Activated CD8-positive, alpha-beta memory T cell treated with anti-CD3 and anti-CD28 coated beads for 1 hour (primary cell): ENCODE measurements at places on chromosomes 13 and 19.
A peak's percentile ranks its signal among the peaks of the same experiment; 100 is the strongest.

DNA sequence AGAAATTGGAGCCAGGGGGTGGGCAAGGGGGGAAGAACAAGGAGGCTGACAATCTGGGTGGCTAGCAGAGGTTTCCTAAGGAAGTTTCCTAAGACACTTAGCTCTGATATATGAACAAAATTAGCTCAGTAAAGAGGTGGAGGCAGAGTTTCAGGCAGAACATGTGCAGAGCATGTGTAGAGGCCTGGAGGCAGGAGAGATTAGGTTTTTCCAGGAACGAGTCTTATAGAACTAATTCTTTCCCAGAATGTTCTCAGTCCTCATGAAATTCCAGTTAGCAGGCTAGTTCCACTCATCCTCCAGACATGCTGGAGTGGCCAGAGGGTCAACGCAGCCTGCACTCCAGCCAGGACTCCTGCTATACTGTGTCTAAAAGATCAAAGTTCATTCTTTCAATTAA, 184.7 kb downstream of the LACC1 start:
- no peak for DNase-seq

DNA sequence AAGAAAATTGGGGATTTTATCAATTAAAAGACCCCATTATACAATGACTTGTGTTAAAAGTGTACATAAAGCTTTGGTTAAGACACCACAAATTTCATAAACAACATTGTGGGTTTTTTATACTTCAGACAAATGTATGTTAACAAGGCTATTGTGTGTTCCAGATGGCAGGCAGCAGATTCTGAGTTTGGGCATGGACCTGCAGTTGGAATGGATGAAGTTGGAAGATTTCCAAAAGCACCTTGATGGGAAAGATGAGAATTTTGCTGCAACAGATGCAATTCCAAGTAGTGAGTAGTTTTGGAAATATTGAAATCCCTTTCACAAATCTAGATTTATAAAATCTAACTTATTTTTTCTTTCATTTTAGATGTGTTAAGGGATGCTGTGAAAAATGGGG, 25.4 kb downstream of the MPHOSPH8 start:
- DNase-seq = no peak

DNA sequence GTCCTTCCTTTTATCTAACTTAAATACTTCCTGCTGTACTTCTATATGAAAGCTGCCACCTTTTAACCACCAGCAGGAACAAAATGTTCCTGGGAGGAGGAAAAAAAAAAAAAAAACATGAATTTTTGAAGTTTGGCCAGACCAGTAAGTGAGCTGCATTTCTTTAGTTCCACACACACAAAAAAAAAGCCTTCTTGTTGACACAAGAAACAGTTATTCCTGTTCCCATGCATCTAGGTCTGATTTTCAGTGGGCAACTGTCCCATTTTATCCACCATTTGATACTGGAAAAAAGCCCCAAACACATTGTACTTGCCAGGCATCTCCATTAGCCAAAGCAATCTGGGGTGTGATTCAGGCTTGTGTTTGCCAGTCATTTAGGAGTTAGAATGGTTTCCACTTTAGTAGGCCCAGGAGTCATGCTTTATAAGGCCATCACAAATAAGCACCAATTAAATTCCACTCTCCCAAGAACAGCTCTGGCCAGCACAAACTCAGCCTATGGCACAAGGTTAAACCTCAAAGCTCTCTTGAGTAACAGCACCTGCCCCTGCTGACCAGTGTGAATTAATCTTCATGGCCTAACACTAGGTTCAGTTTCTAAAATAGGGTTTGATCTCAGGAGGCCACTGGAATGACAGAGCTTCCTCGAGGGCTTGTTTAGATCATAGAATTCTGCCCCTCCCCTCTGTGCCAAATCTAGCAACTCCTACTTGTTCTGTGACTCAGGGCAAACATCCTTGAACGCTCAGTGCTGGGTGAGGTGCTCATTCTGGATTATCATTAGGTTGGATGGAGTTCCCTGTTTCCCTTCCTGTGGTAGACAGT, 67.1 kb downstream of the NUFIP1 start:
- no peak for DNase-seq

DNA sequence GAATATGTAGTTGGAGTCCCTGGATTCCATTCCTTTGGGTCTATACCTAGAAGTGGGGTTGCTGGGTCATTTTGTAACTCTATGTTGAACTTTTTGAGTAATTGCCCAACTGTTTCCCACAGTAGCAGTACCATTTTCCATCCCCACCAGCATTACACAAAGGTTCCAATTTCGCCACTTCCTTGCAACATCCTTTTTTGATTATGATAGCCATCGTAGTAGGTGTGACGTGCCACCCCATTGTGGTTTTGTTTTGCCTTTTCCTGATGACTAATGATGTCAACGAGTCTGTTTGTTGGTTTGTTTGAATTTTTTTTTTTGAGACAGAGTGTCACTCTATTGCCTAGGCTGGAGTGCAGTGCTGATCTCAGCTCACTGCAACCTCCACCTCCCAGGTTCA, 3.3 kb upstream of the PEX11G start:
- DNase-seq = no peak

- no peak for DNase-seq
These were observed 1128.9 kb downstream of the EFNB2 start for GRCh38 chr13:105406551-105406950.

DNA sequence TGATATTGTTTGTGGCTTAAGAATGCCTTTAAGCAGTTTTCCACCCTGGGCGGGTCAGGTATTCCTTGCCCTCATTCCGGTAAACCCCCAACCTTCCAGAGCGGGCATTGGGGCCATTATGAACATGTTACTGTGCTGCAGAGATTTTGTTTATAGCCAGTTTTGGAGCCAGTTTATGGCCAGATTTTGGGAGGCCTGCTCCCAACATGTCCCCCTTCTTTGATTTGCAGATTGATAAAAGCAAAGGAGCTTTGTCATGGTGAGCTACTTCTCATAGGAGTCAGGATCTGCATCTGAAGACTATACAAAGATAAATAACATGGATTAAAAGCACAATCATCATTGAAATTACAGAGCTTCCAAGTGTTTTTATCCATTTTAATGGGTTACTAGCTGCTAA, 36.9 kb upstream of the ZNF562 start:
- no peak for DNase-seq

GRCh38 chr13:74226791-74227475, 92.7 kb upstream of the KLF12 start:
- DNase-seq = no peak

GRCh38 chr13:99354371-99354951, 47.3 kb upstream of the GPR183 start:
- no peak for DNase-seq

GRCh38 chr13:33119856-33120543, 103.8 kb downstream of the KL start:
- no peak for DNase-seq

DNA sequence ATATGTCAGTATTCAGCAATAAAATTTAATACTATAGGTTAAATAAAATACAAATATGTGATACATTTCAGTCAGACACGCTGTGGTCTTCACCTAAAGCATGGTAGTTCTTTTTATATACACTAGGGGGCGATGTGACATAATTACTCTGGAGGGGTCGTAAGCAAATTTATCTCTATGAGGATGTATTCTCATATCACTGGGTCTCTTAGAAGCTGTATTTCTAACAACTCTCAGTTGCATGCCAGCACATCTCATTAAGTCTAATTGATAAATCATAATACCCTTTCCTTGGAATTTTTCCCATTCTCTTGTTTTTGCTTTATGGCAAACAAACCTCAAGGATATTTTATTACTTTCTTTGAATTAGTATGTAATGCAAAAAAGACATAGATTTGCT, 3.9 kb upstream of the PCDH17 start:
- no peak for DNase-seq

DNA sequence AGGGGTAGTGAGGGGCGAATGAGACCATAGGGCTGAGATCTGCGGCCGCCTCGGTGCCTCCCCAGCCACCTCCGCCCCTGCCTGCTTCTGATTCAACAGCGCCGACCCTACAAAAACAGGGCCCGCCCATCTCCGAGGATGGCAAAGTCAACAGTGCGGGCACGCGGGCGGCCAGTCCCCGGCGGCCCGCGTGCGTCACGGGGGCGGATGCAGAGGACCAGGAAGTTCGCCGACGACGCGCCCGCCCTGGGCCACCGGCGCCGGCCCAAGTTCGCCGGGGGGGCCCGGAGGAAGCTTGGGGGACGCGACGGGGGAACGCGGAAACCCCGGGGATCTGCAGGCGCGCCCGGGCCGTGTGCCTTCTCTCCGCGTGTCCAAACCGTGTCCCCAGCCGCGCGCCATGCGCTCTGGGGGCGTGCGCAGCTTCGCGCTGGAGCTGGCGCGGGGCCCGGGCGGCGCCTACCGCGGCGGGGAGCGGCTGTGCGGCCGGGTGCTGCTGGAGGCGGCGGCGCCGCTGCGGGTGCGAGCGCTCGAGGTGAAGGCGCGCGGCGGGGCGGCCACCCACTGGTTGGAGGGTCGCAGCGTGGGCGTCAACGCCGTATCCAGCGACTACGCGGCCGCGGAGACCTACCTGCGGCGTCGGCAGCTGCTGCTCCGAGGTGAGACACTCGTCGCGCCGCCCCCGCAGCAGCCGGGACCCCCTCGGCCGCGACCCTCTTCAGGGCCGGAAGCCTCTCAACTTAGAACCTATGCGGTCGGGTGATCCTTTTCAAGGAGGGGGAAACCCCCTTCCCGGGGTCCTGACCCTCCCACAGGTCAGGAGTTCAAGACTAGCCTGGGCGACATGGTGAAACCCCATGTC, 6.8 kb upstream of the ARRDC2 start:
- DNase-seq = peak; percentile 95

DNA sequence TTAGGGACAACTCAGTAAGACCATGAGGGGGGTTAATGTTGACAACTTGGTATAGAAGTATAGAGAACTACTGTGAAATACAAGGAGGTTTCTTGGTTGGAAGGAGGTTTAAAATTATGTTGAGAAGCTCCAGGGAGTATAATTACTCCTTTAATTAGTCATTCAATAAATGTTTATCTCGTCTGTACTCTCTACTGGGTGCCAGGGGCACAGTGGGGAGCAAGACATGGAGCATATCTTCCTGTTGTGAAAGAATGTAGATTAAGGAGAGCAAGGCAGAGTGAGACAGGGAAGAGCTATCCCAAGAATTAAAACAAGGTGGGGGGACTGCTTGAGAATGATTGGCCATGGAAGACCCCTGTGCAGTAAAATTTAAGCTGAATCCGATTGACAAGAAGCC, 33.7 kb upstream of the TDRD3 start:
- DNase-seq = no peak

GRCh38 chr13:20869540-20869939, 33.0 kb downstream of the XPO4 start:
- DNase-seq = no peak

DNA sequence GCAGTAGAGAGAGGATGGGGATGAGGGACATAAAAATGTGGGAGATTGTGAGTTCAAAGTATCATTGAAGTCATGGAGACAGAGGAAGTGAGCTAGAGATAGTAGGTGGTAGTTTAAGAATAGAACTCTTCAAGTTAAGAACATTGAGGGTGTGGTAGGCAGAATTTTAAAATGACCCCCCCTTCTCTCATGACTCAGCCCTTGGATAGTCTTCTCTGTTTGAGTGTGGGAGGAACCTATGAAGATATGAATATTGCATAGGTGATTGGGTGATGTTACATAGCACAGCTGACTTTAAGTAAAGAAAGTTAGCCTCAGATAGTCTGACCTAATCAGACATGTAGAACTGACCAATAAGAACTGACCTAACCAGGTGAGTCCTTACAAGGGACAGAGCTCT, 418.6 kb downstream of the FOXO1 start:
- DNase-seq = no peak

GRCh38 chr19:41366089-41366488, 2.1 kb upstream of the B9D2 start:
- DNase-seq = no peak

- DNase-seq = no peak
These were observed 6.2 kb upstream of the FUT3 start for GRCh38 chr19:5857203-5858081.

DNA sequence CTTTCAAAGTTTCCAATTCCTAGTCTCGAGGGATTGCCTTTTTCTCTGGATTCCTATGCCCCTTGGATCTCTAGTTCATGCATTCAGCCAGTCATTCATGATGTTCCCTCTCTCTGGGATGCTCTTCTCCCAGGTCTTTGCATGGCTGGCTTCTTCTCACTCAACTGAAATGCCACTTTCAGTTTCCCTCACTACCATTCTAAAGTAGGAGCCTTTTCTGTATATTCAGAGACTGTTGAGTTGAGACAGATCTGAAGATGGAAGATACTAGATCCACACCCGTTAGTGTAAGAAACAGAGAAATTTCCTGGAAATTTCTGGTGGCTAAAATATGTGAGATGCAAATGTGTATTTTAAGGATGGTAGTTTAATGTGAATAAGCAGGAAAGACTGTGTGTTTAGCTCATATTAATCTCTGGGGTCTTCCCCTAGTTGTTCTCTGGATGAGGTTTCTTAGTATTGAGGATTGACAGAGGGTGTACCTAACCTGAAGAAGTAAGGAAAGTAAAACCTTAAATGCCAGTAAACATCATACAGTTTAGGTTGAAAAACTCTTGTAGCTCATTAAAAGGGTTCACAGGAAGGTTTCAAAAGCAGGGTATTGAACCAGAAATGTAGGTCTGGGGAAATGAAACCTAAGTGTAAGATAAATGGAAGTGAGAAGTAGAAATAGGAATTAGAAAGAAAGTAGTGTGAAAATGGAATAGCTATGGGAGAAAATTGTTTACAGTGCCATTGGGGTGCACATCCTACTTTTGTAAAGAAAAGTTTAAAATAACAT, 331.3 kb downstream of the NDFIP2 start:
- DNase-seq = no peak

DNA sequence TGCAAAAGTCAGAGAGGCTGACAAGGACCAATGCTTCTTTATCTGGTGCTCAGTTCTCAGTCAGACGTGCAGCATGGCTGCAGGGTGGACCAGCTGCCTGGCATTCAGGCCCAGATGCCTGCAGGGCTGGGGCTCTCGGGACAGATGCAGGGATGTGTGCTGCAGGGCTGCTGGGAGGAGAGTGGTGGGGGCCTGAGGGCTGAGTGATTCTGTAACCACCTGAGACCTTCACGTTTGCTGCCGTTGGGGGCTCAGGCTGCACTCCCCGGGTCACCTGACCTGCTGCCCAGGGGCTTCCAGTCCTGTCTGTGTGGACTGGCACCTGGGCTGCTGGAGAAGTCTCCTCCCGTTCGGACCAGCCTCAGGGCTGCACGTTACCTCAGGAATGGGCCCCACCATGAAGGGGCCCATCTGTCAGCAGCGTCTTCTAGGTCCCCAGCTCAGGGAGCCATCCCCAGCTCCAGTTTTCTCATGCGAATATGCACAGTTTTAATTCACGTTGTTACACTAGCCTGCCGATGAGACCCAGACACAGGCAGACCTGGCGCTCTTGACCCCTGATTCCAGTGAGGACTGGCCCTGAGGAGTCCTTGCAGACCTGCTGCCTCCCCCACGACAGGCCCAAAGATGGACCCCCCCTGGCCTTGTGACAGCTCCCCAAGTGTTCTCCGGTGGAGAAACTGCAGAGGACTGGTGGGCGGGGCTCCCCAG, 16.9 kb downstream of the KCTD15 start:
- no peak for DNase-seq

GRCh38 chr13:113765564-113765910, 6.5 kb downstream of the TMEM255B start:
- no peak for DNase-seq

- DNase-seq = no peak
These were observed 139.4 kb upstream of the KLF12 start for GRCh38 chr13:74273581-74273980.
